ENCODE measurements at places on chromosomes 2 and 18.

GRCh38 chr18:57073501-57074187 lies 73.2 kb upstream of the BOD1L2 start:
- DNase-seq = no peak

DNA sequence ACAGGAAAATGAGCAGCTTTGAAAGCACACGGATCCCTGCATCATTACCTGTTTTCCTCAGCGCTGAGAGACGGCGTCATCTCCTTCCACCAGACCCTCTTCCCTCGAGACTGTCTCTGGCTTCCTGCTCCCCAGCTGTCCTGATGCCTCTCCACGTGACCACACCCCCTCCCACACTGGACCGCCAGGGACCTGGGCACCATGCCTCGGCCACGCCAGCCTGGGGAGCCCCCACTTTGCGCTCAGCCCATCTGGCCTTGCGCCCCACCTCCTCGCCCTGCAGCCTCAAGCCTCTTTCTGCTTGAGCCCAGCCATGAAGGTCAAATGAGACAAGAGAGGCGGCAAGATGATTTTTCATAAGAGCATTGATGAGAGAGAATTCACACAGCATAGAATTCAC lies 66.0 kb upstream of the ACKR3 start:
- DNase-seq = no peak

DNA sequence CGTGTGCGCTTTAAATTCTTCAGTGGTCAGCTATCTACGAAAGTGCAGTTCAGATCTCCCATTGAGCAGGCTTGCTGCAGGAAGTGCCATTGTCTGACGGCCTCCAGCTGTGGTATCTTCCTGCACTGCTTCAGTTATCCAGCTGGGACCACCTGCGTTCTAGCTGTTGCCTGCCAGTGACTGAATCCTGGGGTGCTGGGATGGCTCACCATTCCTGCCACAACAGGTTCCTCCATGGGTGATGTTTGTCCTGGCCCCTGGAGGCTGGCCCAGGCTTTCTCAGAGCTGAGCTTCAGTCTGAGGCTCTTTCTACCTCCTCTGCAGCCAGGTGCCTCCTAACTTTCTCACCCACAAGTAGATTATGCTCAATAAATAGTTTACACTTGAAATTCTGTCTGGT lies 498.5 kb upstream of the HS6ST1 start:
- no peak for DNase-seq

DNA sequence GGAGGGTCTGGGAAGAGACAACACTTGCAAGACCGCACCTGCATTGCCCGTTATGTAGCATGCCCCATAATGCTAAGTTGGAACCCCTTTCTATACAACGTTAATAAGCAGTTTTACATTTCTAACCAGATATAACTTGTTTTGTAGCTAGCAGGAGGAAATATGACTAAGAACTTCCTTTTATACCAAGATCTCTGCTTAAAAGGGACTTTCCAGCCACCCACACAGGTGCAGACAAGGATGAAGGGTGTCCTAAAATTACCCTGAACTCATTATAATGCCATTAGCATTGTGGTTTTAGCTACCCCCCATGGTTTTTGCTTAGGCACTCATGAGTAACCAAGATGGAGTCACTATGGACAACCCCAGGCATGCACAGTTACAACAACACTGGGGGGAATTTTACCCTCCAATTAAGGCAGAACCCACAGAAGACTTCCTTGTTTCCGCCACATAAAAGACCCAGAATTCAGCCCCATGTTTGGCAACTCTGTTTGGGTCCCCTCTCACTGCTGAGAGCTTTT lies 362.8 kb downstream of the CBLN2 start:
- DNase-seq = no peak

- DNase-seq = no peak
Observed at GRCh38 chr2:99926986-99927385, 215.4 kb downstream of the AFF3 start.

DNA sequence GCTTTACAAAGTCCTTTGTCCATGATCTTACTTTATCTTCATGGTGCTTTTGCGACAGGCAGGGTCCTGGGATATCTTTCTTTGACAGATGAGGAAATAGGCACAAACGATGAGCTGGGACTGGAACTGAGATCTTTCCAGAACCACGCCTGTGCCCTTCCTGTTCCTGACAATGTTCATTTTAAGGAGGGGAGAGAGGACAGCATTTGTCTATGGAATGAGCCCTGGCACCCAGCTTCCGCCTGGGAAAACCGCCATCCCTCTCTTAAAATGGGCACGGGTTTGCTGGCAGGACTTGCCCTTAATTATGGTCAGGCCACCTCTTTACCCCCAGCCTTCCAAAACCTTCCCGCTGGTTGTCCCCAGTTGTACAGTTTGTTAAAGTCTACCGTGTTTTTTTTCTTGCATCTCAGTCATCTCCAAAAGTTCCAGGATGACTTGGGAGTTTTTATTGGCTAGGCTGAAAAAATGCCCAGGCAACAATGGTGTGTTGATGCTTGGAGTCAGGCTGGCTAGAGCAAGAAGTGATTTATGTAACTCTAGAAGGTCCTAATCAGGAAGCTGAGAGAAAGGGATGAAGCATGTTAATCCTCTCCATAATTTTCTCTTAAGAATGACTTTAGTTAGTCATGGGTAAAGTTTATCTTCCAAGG lies 264.9 kb upstream of the EPAS1 start:
- DNase-seq = no peak

- no peak for DNase-seq
Observed at GRCh38 chr2:26086155-26086637, 52.3 kb downstream of the RAB10 start.

GRCh38 chr18:35495536-35496314 lies 2.0 kb downstream of the INO80C start:
- no peak for DNase-seq

DNA sequence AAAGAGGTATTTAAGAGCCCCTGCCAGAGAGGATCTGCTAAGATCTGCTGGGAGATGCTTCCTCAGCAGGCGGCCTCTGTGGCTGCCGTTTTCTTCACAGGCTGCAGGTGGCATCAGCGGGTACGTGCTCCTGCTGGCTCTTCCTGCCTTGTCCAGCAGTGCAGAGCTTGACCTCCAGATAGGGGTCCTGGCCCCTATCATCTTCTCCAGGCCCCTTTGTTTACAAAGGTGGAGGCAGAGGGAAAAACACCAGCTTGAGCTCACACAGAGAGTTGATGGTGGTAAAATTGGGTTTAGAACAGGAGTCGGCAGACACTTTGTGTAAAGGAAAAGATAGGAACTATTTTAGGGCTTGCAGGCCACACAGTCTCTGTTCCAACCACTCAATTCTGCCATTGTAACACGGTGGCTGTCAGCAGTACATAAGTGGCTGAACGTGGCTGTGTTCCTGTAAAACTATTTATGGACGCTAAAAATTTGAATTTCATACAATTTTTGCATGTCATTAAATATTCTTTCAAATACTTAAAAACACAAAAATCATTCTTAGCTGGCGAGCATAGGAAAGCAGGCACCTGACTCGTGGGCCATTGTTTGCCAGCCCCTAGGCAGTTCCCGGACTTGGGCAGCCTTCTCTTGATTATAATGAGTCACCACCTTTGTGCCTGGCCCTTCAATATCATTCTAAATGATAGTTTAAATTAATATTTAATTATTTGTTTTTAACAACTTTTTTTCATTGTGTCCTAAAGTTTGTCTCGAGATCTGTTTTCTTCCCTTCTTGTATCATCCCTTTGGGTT lies 98.2 kb upstream of the B3GNT7 start:
- no peak for DNase-seq

GRCh38 chr2:189798312-189799029 lies 14.2 kb downstream of the PMS1 start:
- no peak for DNase-seq

DNA sequence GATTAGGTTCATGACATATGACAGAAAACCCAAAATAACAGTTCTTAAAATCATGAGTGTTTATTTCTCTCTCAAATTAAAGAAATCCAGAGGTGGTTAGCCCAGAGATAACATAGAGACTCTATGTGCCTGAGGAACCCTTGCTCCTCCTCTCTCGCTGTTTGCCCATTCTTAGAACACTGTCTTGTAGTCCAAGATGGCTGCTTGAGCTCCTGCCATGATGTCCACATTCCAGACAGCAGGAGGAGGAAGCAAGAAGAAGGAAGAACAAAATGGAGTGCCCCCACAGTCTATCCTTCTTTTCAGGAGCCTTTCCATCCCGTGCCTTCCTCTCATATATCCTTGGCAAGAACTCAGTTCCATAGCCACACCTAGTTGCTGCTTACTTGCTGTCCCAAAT lies 13.9 kb upstream of the ST8SIA5 start:
- no peak for DNase-seq

- no peak for DNase-seq
Observed at GRCh38 chr2:147630585-147630984, 214.2 kb upstream of the ACVR2A start.

DNA sequence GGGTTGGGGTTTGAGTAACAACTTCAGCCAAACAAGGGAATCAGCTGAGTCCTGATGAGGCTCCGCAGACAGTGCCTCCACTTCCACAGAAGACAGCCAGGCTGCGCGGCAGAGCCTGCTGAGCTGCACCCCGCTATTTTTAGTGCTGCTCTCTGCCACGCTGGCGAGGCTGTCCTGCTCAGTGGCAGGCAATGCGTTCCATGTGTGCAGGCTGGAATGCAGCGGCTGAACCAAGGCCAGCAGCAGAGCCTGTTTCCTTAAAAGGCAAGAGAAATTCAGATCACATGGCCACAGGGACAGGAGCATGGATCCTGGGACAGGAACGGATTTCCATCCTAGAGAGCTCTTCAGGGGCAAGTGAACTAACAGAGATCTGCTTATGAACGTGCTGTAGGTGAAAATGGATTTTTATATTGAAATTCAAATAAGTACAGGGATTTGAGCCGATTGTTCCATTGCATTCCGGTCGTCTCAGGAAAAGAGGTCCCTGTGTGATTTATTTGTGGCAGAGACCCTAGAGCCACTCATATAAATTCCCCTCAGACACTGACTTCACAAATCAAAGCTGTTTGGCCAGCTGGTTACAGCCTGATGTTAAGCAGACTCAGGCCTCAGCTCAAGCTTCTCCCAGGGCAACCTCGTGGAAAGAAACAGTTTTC lies 98.7 kb downstream of the COL6A3 start:
- no peak for DNase-seq

DNA sequence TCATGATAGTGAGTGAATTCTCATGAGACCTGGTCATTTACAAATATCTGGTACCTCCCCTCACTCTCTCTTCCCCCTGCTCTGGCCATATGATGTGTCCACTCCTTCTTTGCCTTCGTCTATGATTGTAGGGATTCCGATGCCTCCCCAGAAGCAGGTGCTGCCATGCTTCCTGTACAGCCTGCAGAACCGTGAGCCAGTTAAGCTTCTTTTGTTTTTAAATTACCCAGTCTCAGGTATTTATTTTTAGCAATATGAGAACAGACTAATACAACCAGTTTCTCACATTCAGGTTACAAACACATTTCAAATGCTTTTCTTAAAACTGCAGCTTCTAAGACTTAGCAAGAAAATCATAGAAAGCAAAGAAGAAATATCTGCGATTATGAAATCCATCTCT lies 321.2 kb upstream of the CDH7 start:
- no peak for DNase-seq

DNA sequence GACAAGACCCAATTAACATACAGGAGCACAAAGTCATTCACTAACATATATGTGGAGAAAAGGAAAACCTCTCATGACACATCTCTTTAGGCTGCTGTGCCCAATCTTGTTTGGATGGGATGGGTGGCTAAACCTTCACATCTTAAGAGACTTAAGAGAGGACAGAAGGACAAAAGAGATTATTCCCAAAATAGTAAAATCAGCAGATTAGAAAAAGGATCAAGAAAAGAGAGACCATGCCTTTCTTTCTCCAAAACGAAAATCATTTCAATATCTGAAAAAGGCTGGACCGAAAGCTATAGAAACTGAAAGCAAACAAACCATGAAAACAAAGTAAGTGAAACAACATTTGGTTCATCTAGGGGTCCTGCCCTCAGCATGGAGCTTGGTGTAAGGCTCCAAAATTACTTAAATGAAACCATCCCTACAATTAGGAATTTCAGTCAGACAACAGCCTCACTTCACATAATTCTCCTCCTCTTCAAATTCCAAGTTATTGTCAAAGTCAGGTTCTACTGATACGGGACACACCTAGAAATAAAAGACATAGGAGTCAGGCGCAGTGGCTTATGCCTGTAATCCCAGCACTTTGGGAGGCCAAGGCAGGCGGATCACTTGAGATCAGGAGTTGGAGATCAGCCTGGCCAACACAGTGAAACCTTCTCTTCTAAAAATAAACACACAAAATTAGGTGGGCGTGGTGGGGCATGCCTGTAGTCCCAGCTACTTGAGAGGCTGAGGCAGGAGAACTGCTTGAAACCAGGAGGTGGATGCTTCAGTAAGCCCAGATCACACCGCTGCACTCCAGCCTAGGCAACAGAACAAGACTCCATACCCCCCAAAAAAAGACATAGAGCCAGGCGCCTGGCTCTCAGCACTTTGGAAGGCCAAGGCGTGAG lies 5.2 kb downstream of the STARD7 start:
- DNase-seq = no peak

DNA sequence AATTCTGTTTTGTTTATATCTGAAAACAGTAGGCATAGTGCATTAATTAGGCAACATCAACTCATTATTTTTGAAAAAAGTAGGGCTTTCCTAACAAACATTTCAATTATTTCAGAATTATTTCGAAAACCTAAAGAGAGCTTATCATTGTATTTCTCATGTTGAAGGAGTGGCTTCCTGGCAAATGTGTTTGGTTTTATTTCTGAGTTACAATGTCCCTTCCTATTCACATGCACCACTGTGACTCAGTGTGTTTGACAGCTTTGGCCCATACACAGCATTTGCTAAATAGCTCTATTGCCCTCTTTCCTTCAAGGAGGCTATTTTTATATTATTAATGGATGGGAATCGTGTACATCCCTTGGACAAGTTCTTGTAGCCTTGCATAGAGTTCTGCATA lies 205.9 kb downstream of the PTGR3 start:
- no peak for DNase-seq

- no peak for DNase-seq
Observed at GRCh38 chr18:53909668-53910067, 314.8 kb downstream of the MBD2 start.

DNA sequence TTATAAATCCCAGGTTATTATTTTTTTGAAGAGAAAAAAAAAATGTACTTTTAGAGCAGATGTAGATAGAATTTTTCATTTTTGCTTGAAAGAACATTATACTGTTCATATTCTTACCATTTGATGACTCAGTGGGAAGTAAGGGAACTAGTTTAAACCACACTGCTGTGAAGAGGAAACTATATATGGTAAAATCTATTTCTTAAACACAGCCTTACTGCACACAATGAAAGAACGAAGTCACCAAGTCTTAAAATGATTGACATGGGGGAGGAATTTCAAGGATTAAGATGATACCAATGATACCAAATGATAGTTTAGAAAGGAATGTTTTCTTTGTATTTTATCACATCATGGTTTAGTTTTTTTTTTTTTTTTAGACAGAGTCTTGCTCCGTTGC lies 5.0 kb downstream of the ACTR2 start:
- no peak for DNase-seq

- DNase-seq = no peak
Observed at GRCh38 chr2:232941912-232942594, 71.0 kb downstream of the NGEF start.

GRCh38 chr2:108547606-108548005 lies 13.3 kb downstream of the LIMS1 start:
- DNase-seq = no peak
